Endothelial cell (in vitro differentiated cells): ENCODE measurements at places on chromosomes 5 and 9. TPM values are rescaled to one million over a fixed set of nuclear protein-coding genes. Genes with fewer than 3 reads are reported as not detected.

DNA sequence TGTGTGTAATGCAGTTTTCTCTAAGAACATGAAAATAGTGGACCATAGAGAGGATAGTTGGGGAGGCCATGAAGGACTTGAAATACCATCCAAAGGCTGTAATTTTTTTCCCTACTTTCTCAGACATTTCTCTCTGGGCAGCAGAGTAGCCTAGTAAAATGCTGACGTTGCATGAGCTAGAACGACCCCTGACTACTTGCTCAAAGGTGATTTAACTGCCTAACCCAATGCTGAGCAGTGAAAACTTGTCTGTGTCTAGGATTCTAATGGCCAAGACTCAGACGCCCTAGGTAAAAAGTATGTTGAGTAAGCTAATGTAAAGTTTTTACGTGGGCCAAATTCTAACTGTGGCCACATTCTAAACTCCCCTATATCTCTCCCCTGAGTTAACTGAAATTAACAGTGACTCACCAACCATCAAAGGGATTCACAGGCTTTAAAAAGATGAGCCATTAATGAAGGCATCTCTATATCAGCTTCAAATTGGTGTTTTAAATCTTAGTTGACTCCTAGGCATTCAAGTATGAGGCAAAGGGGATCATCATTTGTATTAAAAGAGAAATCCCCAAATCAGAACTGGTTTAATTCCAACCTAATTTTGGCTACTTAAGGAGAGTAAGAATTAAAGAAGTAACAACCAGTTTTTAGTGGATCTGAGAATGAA is 121.0 kb upstream of the GAS1 start:
- H3K36me3 ChIP-seq: no peaks in the 10 kb centered on the region
- H3K27ac ChIP-seq: no peak overlapping the region
- H3K27me3 ChIP-seq: no peaks in the 10 kb centered on the region

GRCh38 chr9:106286249-106286648 is 576.7 kb upstream of the ZNF462 start:
- DNase-seq: peak; percentile 21
- H3K27me3 ChIP-seq: no peaks in the 10 kb centered on the region
- no peak overlapping the region for H3K4me3 ChIP-seq
- no peak overlapping the region for H3K27ac ChIP-seq
- H3K4me1 ChIP-seq: peaks cover 4% of the 10 kb centered on the region

GRCh38 chr5:6850106-6850432 is 136.8 kb downstream of the TENT4A start:
- peaks cover 9% of the 10 kb centered on the region for H3K27me3 ChIP-seq
- no peaks in the 10 kb centered on the region for H3K36me3 ChIP-seq
- no peak overlapping the region for H3K4me3 ChIP-seq
- H3K27ac ChIP-seq: no peak overlapping the region
- H3K4me1 ChIP-seq: no peaks in the 10 kb centered on the region

Gene ABCA1
- total RNA-seq: 171 TPM

Gene IQGAP2
- 43.4 TPM for total RNA-seq

- H3K4me3 ChIP-seq: no peak overlapping the region
- peaks cover 11% of the 10 kb centered on the region for H3K27me3 ChIP-seq
- DNase-seq: no peak
- peaks cover 9% of the 10 kb centered on the region for H3K4me1 ChIP-seq
Observed at GRCh38 chr5:163338-163620, 28.0 kb upstream of the LRRC14B start.

DNA sequence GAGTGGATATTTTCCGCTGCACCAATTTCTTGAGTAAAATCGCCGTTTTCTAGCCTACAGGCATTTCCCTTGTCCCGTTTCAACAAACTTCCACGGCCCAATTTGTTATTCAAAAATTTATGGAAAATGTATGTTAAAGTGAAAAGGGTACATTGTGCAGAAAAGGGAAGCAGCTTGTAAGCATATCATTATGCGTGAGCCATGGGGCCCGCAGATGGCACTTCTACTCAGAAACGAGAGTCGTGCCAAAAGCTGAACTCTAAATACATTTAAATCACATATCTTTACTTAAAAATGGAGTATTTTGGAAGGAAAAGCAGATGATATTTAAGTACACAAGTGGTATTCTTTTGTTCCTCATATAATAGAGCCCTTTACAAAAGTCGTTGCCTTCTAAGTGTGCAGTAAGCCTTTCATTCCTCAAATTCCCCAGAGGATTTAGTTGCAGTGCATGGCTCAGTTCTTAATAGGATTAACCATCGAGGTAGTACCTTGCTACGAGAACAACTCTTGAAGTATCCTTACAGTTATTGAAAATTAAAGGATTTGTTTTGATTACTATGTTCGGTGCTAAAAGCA is 1227.2 kb upstream of the WWC1 start:
- DNase-seq: no peak
- H3K27me3 ChIP-seq: no peaks in the 10 kb centered on the region
- no peaks in the 10 kb centered on the region for H3K4me1 ChIP-seq
- no peak overlapping the region for H3K27ac ChIP-seq
- no peak overlapping the region for H3K4me3 ChIP-seq
- H3K36me3 ChIP-seq: no peaks in the 10 kb centered on the region

GRCh38 chr9:99024959-99025358 is 80.0 kb upstream of the TGFBR1 start:
- peaks cover 8% of the 10 kb centered on the region for H3K27me3 ChIP-seq
- DNase-seq: no peak
- H3K27ac ChIP-seq: no peak overlapping the region
- no peak overlapping the region for H3K4me3 ChIP-seq
- H3K36me3 ChIP-seq: peaks cover 35% of the 10 kb centered on the region

Gene GABRA6
- total RNA-seq: not detected

Gene PCA3
- 0.62 TPM for total RNA-seq

- no peak for DNase-seq
- peaks cover 7% of the 10 kb centered on the region for H3K27me3 ChIP-seq
- H3K27ac ChIP-seq: no peak overlapping the region
- peaks cover 15% of the 10 kb centered on the region for H3K36me3 ChIP-seq
- no peak overlapping the region for H3K4me3 ChIP-seq
Observed at GRCh38 chr9:138102246-138103051, 224.9 kb downstream of the CACNA1B start.

DNA sequence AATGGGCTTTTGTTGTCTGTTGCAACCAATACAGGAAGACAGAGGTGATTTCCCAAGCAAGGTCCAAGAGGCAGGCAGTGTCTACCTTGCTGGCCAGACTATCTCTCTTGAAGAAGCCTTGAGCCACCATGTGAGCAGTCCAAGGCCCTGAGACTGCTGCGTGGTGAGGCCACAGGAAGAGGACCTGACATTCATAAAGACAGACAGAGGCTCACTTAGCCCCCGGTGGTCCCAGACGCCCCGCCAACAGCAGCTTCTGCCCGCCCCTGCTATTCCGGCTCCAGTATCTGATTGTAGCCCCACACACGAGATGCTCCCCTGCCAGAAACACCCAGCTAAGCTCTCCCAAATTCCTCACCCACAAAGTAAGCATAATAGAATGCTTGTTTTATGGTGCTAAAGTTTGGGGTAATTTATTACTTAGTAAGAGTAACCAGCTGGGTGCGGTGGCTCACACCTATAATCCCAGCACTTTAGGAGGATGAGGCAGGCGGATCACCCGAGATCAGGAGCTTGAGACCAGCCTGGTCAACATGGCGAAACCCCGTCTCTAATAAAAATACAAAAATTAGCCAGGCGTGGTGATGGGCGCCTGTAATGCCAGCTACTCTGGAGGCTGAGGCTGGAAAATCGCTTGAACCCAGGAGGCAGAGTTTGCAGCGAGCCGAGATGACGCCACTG is 22.8 kb upstream of the FUBP3 start:
- no peaks in the 10 kb centered on the region for H3K36me3 ChIP-seq
- no peak for DNase-seq
- H3K4me1 ChIP-seq: peaks cover 5% of the 10 kb centered on the region
- H3K4me3 ChIP-seq: no peak overlapping the region
- peaks cover 2% of the 10 kb centered on the region for H3K27me3 ChIP-seq

DNA sequence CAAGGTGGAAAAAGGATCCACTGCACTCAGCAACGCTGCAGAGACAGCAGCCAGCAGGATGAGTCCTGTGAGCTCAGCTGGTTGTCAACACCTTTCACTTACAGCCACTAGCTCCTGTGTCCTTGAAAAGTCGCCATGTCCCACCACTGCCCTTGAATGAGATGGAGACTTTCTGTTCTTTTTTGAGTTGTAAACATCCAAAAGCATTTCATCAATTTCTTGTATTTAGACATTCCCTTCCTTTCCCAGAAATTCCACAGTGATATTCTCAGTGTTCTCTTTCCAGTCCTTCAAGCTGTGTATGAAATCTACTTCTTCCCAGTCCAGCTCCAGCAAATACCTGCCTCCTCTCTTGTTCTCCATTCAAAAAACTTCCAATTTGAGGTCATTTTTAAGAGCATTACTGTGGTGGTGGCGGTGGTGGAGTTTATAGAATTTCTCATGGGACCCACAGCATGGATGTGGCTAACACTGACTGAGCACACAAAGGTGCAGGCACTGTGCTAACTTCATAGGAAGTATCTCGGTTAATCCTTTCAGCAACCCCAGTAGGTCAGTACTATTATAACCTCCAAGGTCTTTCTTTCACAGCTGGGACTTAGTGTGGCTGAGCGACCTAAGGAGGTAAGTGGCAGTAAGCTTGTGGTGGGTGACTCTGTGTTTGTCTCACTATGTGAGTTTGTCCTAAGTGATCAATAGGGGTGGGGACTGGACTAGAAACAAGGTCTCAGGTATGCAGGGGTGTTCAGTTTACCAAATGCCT is 15.0 kb upstream of the GPX3 start:
- H3K36me3 ChIP-seq: no peaks in the 10 kb centered on the region
- no peaks in the 10 kb centered on the region for H3K4me1 ChIP-seq
- DNase-seq: no peak
- H3K27me3 ChIP-seq: peaks cover 1% of the 10 kb centered on the region

- no peak overlapping the region for H3K27ac ChIP-seq
Observed at GRCh38 chr9:98687911-98688310, 20.8 kb downstream of the GABBR2 start.

- no peaks in the 10 kb centered on the region for H3K36me3 ChIP-seq
- no peaks in the 10 kb centered on the region for H3K4me1 ChIP-seq
- H3K27ac ChIP-seq: no peak overlapping the region
- no peak for DNase-seq
- H3K27me3 ChIP-seq: no peaks in the 10 kb centered on the region
Observed at GRCh38 chr5:139076111-139076510, 122.1 kb downstream of the SIL1 start.

Gene SPRY4
- total RNA-seq: 74.2 TPM

Gene ROR2
- 3.5 TPM for total RNA-seq

GRCh38 chr9:128231638-128232527 is 28.7 kb downstream of the DNM1 start:
- peaks cover 4% of the 10 kb centered on the region for H3K27me3 ChIP-seq
- H3K27ac ChIP-seq: no peak overlapping the region
- DNase-seq: no peak
- no peaks in the 10 kb centered on the region for H3K36me3 ChIP-seq

DNA sequence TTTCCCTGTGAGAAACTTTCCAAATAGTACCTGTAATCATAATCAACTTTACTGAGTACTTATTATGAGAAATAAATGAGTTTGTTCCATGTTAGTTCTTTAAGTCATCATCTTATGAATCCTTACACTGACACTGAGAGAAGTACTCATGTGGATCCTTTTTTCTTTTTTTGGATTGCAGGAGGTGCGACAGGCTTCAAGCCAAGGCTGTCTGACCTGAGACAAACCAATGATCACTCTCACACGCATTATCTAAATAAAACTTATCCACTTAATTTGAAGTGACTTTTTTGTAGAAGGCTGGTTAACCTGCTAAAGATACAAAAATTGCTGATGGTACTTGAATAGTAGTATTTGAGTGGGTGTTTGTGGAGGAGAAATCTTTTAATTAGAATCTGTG is 39.5 kb downstream of the JAKMIP2 start:
- H3K27ac ChIP-seq: no peak overlapping the region
- H3K4me3 ChIP-seq: no peak overlapping the region
- no peaks in the 10 kb centered on the region for H3K27me3 ChIP-seq
- H3K4me1 ChIP-seq: peaks cover 6% of the 10 kb centered on the region
- H3K36me3 ChIP-seq: no peaks in the 10 kb centered on the region

- no peak overlapping the region for H3K4me3 ChIP-seq
- peaks cover 55% of the 10 kb centered on the region for H3K4me1 ChIP-seq
- DNase-seq: no peak
- no peak overlapping the region for H3K27ac ChIP-seq
Observed at GRCh38 chr9:27129221-27129620, 20.2 kb downstream of the TEK start.

DNA sequence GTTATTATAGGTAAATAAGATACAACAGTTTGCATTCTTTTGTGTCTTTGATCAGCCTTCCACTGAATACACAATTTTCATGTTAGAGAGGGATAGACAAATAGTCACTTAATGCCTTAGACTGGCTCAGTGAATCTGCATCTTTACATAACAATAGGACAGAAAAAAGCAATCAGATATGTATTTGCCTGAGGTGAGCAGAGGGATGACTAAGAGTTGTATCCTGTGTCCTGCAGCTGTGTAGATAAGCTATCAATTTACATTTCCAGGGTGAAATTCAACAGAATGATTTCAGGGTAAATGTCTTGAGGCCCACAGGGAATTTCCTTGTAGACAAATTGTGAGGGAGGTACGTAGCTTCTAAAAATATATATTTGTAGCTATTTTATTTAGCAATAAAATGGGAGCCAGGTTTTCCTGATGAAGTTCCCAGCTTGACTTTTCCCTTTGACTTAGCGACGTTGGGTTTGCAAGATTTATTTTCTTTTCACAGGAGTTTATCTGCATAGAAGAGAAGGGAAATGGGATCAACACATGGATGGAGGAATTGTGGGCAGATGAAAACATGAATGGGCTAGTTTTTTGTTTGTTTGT is 586.1 kb upstream of the CDH6 start:
- H3K4me3 ChIP-seq: no peak overlapping the region
- H3K27ac ChIP-seq: no peak overlapping the region
- no peaks in the 10 kb centered on the region for H3K4me1 ChIP-seq
- H3K27me3 ChIP-seq: no peaks in the 10 kb centered on the region
- no peaks in the 10 kb centered on the region for H3K36me3 ChIP-seq

DNA sequence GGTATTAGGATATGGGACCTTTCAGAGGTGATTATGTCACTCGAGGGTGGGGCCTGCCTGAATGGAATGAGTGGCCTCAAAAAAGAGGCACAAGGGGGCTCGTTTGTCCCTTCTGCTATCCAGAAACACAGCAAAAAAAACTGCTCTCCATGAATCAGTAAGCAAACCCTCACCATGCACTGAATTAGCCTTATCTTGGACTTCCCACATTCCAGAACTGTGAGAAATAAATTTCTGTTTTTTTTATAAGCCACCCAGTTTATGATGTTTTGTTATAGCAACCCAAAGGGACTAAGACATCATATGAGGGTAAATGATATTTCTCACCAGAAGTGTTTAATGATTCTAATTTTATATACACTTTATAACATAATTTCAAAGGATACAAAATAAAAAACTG is 476.6 kb upstream of the EDIL3 start:
- no peaks in the 10 kb centered on the region for H3K4me1 ChIP-seq
- no peak for DNase-seq
- H3K4me3 ChIP-seq: no peak overlapping the region
- H3K27me3 ChIP-seq: peaks cover 3% of the 10 kb centered on the region
- no peak overlapping the region for H3K27ac ChIP-seq

Gene ZNF883
- 6.1 TPM for total RNA-seq

- no peak overlapping the region for H3K4me3 ChIP-seq
- no peak for DNase-seq
- H3K36me3 ChIP-seq: no peaks in the 10 kb centered on the region
- no peaks in the 10 kb centered on the region for H3K4me1 ChIP-seq
- no peak overlapping the region for H3K27ac ChIP-seq
Observed at GRCh38 chr5:82863266-82863665, 213.9 kb downstream of the TMEM167A start.

GRCh38 chr5:4129523-4129922 is 533.9 kb downstream of the IRX1 start:
- H3K36me3 ChIP-seq: no peaks in the 10 kb centered on the region
- no peak overlapping the region for H3K27ac ChIP-seq
- H3K4me1 ChIP-seq: no peaks in the 10 kb centered on the region
- DNase-seq: no peak
